ENCODE measurements at places on chromosomes 2 and 18. TPM values are rescaled to one million over a fixed set of nuclear protein-coding genes. Genes with fewer than 3 reads are reported as not detected.

Gene TCF7L1
- total RNA-seq: 21.9 TPM

Gene CFAP221
- 1.5 TPM for total RNA-seq

Gene CHRNG
- not detected for total RNA-seq

Gene CROCC2
- total RNA-seq: not detected

Gene HOXD12
- 0.58 TPM for total RNA-seq

Gene RPS27A
- total RNA-seq: 928 TPM

Gene SERPINB7
- total RNA-seq: 12.2 TPM

Gene ATF2
- 52.2 TPM for total RNA-seq

Gene LINC00305
- total RNA-seq: not detected

Gene GALNT5
- total RNA-seq: not detected

Gene EEF1B2
- total RNA-seq: 565 TPM

Gene QPCT
- 2.2 TPM for total RNA-seq

Gene PLCD4
- total RNA-seq: 0.24 TPM

Gene VAPA
- total RNA-seq: 204 TPM

All from A673 (cell line).